ENCODE measurements at places on chromosomes 3 and 15.
A peak's percentile ranks its signal among the peaks of the same experiment; 100 is the strongest.

GRCh38 chr15:93073465-93073952 is 15.5 kb downstream of the RGMA start:
- no peak for DNase-seq

GRCh38 chr15:75431270-75431669 is 20.2 kb downstream of the SIN3A start:
- DNase-seq: no peak

GRCh38 chr15:99565049-99565298 is 810 bp upstream of the MEF2A start:
- no peak for DNase-seq

DNA sequence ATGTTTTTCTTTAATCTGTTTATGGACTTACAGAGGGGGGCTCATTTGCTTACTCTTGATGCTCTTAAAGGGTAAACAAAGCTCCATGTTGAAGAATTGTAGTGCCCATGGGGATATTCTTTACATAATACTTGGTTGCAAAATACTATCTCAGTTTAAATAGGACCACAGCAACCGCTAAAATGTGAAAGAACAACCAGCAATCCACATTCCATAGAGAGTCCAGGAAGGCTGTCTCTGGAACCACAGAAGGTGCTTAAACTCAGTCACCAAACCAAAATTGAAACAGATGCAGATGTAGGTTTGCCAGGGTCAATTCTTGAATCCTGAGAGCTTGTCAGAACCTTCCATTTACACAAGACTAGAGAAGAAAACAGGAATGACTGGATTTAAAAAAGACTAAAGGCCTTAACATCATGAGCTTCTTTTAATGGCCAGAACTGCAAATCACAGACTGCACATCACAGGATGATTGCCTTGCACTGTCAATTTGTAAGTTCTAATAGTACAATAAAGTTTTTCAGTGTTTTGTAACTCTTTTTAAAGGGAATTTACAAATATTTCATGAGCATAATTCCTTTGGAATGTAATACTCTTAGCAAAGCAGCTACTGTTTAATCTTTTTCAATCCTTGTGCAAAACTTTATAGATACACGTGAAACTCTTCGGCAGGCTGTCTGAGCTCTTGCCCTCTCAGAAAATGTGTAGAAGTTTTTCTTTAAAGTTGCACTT is 661.6 kb downstream of the SI start:
- DNase-seq: no peak

DNA sequence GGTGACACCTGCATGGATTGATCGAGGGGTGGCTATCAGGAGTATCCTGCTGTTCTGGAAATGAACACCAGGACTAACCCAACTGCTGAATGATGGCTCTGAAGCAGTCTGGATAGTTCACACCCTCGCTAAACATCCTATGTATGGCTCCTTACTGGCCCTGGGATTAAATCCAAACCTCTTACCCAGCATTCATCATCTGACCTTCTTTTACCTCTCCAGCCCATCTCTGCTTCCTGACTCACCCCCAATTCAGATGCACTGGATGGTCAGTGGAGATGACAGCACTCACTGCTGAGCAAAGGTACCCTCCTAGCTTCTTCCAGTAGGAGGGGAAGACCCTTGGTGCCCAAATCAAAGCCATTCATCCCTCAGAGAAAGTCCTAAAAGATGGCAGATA is 235.2 kb upstream of the TRIM42 start:
- DNase-seq: no peak

DNA sequence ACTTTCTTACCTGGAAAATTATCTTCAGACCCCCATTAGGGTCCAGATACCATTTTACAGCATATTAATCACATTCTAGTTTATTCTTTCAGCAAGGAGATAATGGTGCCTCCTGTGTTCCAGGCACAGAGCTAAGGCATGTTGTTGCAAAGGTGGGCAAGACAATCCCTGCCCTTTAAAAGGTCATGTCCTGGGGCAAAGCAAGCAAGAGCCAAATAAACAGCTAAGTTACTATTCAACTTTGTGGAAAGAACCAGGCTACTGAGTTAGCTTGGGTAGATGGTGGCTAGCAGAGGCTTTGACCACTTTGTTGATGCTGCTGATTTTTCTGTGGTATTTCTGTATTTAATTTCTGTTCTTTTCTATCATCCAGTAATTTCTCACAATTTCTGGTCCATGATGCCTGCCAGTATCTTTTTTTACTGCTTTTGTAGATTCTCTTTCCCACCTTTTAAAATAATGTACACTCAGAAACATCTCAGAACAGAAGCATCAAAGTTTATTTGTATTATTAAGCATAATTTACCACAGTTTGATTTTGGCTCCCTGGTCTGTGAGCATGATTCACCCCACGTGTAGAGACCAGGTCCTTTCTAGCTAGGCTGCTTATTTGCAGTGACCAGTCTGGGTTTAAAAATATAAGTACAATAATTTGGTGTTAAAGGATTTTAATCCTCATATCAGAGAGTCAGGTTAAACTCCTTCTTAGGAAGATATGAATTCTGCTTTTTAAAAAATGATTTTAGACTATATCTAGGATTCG is 71.5 kb downstream of the LRRC28 start:
- DNase-seq: no peak

DNA sequence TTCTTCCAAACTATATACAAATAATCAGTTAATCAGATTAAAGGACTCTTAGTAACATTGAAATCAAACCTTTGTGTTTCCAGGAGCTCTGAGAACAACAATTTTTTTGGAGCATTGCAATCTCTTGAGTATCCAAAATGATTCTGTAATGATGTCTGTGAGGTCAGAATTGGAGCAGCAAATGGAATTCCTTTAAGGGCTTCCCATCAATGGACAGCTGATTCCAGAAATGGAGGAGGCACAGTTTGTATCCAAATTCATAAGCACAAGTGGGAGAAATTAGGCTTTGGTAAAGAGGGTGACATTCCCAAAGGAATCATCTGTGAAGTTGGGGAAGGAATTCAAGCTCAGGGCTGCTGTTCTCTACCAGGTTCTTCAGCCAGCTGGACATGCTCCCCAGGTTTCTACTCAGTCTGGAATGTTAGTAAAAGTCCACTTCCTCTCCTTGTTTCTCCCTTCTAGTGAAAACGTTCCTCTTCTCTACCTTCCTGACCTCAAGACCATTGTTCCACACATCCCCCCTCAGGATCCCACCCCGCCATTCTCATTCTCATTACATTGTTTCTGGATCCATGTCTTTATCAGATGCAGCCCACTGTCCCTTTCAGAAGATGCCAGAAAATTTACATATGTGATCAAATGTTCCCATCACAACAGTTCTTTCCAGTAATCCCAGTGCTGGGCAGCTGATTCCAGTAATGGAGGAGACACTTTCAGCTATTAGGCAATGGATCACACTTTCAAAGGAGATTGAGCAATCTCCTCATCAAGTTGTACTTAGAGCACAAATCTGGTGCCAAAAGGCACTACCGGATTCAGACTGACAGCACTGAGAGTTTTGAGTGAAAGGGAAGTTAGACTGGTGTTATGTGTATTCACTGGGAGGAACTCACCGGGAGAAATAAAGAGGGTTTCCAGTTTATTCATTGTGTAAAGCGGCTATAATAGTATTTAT is 391.3 kb upstream of the TPRG1 start:
- DNase-seq: no peak

DNA sequence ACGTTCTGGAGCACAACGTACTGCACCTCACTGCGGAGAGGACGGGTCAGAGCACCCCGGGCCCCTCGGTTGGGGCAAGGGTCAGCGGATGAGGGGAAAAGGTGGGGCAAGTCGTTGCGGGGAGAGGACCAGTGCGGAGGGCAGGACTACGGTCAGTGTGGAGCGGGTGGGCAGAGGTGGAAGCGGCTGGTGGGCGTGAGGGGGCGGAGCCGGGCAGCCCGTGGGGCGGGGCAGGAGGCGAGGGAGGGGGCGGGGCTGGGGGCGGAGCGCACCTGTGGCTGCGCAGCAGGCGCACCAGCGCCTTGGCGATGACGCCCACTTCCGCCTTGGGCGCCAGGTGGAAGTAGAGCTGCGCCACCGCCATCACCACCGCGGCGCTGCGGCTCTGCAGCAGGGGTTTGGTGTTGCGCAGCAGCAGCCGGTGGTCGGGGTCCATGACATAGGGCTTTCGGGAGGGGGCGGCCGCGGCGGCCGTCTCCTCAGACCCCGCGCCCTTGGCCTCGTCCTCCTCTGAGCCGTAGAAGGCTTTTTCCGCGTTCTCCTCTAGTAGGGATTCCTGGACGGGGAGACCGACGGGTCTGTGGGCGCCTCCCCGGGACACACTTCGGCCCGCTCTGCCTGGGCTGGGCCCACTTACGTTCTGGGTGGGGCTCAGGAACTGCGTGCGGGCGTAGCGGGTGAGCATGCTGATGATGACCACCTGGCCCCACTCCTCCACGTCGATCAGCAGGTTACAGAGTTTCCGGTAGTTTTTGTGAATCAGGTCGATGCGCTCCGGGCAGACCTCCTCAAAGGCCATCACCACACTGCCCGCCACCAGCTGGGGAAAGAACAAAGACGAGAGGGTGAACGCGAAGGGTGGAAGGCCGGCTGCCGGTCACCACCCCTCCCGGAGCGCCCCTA is 29.2 kb downstream of the AP3B2 start:
- DNase-seq: peak; percentile 44

GRCh38 chr3:195240939-195241338 is 30.0 kb downstream of the XXYLT1 start:
- no peak for DNase-seq
